ENCODE measurements at places on chromosomes 2 and 18.

GRCh38 chr2:36455788-36456187, 100.2 kb downstream of the CRIM1 start:
- no peaks in the 10 kb centered on the region for H3K27me3 ChIP-seq
- H3K4me3 ChIP-seq = no peak overlapping the region
- no peak for DNase-seq
- peaks cover 73% of the 10 kb centered on the region for H3K36me3 ChIP-seq
- H3K27ac ChIP-seq = peak overlapping the region; percentile 69
- H3K4me1 ChIP-seq = peaks cover 97% of the 10 kb centered on the region

GRCh38 chr18:42778024-42778423, 337.5 kb downstream of the RIT2 start:
- DNase-seq = no peak
- H3K27me3 ChIP-seq = no peaks in the 10 kb centered on the region
- no peak overlapping the region for H3K4me3 ChIP-seq
- no peak overlapping the region for H3K27ac ChIP-seq
- no peaks in the 10 kb centered on the region for H3K36me3 ChIP-seq
- H3K4me1 ChIP-seq = no peaks in the 10 kb centered on the region

GRCh38 chr2:111534910-111535352, 349.1 kb downstream of the ANAPC1 start:
- peak; percentile 54 for DNase-seq
- no peaks in the 10 kb centered on the region for H3K36me3 ChIP-seq
- H3K4me3 ChIP-seq = no peak overlapping the region
- H3K4me1 ChIP-seq = peaks cover 17% of the 10 kb centered on the region
- peak overlapping the region; percentile 41 for H3K27ac ChIP-seq

GRCh38 chr2:56580242-56580641, 396.5 kb downstream of the CCDC85A start:
- no peaks in the 10 kb centered on the region for H3K27me3 ChIP-seq
- H3K4me1 ChIP-seq = peaks cover 18% of the 10 kb centered on the region
- peak overlapping the region; percentile 62 for H3K27ac ChIP-seq
- peak; percentile 65 for DNase-seq

- DNase-seq = no peak
- no peaks in the 10 kb centered on the region for H3K36me3 ChIP-seq
- H3K4me1 ChIP-seq = peaks cover 9% of the 10 kb centered on the region
- H3K4me3 ChIP-seq = no peak overlapping the region
- peaks cover 4% of the 10 kb centered on the region for H3K27me3 ChIP-seq
These were observed 14.1 kb upstream of the CYS1 start for GRCh38 chr2:10094271-10094814.

DNA sequence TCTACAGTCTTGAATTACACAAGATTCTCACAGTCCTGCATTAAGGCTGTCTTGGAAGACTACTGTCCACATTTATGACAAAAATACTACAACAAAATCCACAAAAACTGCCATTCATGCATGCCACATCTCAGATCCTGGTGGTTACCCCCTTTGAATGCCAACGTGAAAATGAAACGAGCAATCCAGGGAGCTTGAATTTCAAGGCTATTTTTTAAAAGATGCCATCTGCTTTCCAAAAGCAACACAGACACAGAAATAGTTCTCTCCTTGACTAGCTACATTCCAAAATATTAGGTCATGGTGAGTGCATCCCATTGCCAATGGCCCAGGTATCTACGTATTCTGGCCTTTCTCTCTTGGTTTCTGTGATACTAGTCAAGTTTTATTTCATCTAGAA, 36.3 kb downstream of the IRS1 start:
- peaks cover 38% of the 10 kb centered on the region for H3K36me3 ChIP-seq
- no peak overlapping the region for H3K27ac ChIP-seq
- no peak overlapping the region for H3K4me3 ChIP-seq

- H3K27me3 ChIP-seq = no peaks in the 10 kb centered on the region
- H3K4me3 ChIP-seq = no peak overlapping the region
- H3K4me1 ChIP-seq = no peaks in the 10 kb centered on the region
- no peaks in the 10 kb centered on the region for H3K36me3 ChIP-seq
These were observed 36.5 kb downstream of the SLC25A52 start for GRCh38 chr18:31723990-31724711.

DNA sequence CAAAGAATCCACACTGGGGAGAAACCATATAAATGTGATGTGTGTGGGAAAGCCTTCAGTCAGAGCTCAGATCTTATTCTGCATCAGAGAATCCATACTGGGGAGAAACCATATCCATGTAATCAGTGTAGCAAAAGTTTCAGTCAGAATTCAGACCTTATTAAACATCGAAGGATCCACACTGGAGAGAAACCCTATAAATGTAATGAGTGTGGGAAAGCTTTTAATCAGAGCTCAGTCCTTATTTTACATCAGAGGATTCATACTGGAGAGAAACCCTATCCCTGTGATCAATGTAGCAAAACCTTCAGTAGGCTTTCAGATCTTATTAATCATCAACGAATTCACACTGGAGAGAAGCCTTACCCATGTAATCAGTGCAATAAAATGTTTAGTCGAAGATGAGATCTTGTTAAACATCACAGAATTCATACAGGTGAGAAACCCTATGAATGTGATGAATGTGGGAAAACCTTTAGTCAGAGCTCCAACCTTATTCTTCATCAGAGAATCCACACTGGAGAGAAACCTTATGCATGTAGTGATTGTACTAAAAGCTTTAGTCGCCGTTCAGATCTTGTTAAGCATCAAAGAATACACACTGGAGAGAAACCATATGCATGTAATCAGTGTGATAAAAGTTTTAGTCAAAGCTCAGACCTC, 16.7 kb upstream of the ZSCAN30 start:
- no peaks in the 10 kb centered on the region for H3K4me1 ChIP-seq
- H3K4me3 ChIP-seq = no peak overlapping the region
- DNase-seq = no peak
- no peaks in the 10 kb centered on the region for H3K27me3 ChIP-seq

GRCh38 chr2:183998041-183998796, 600.1 kb upstream of the ZNF804A start:
- no peaks in the 10 kb centered on the region for H3K4me1 ChIP-seq
- no peaks in the 10 kb centered on the region for H3K27me3 ChIP-seq

GRCh38 chr18:12741351-12741750, 38.5 kb downstream of the PSMG2 start:
- no peaks in the 10 kb centered on the region for H3K27me3 ChIP-seq
- no peaks in the 10 kb centered on the region for H3K36me3 ChIP-seq
- peak; percentile 78 for DNase-seq
- H3K27ac ChIP-seq = peak overlapping the region; percentile 59

- no peak overlapping the region for H3K4me3 ChIP-seq
- H3K4me1 ChIP-seq = peaks cover 22% of the 10 kb centered on the region
- DNase-seq = no peak
- H3K27me3 ChIP-seq = no peaks in the 10 kb centered on the region
- H3K36me3 ChIP-seq = no peaks in the 10 kb centered on the region
- no peak overlapping the region for H3K27ac ChIP-seq
These were observed 31.5 kb downstream of the TRABD2A start for GRCh38 chr2:84849271-84849952.

- no peaks in the 10 kb centered on the region for H3K27me3 ChIP-seq
- peaks cover 22% of the 10 kb centered on the region for H3K36me3 ChIP-seq
- peaks cover 32% of the 10 kb centered on the region for H3K4me1 ChIP-seq
- H3K27ac ChIP-seq = no peak overlapping the region
- H3K4me3 ChIP-seq = peak overlapping the region; percentile 71
These were observed 1.2 kb downstream of the IDH1 start for GRCh38 chr2:208253600-208254117.

DNA sequence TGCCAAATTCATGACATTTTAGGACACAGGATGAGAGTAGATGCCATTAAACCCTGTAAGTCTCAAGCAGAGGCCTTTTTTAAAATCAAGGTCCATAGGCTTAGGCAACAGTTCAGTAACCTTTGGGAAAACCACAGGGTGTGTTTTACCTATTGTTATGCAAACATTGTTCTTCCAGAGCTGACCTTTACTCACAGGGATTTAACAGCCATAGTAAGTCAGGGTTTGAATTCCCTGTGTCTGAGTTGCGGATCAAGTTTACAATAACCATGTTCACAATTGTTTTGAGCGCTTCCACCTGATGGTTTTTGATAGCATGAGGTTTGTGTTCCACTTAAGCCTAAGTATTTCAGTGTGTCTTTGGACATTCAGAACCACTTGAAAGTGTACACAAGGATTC, 160.1 kb upstream of the BOD1L2 start:
- DNase-seq = no peak
- H3K4me3 ChIP-seq = no peak overlapping the region
- H3K36me3 ChIP-seq = no peaks in the 10 kb centered on the region
- H3K4me1 ChIP-seq = no peaks in the 10 kb centered on the region
- no peaks in the 10 kb centered on the region for H3K27me3 ChIP-seq

- H3K4me3 ChIP-seq = no peak overlapping the region
- no peak for DNase-seq
- H3K4me1 ChIP-seq = peaks cover 25% of the 10 kb centered on the region
- no peaks in the 10 kb centered on the region for H3K27me3 ChIP-seq
- H3K27ac ChIP-seq = no peak overlapping the region
These were observed 24.0 kb downstream of the PKDCC start for GRCh38 chr2:42071791-42072190.

GRCh38 chr2:217826520-217826919, 176.3 kb downstream of the TNS1 start:
- DNase-seq = no peak
- no peak overlapping the region for H3K4me3 ChIP-seq
- peaks cover 3% of the 10 kb centered on the region for H3K36me3 ChIP-seq
- H3K4me1 ChIP-seq = no peaks in the 10 kb centered on the region
- no peak overlapping the region for H3K27ac ChIP-seq
- H3K27me3 ChIP-seq = no peaks in the 10 kb centered on the region

GRCh38 chr2:9808334-9809063, 34.8 kb upstream of the TAF1B start:
- H3K27me3 ChIP-seq = no peaks in the 10 kb centered on the region
- no peak overlapping the region for H3K27ac ChIP-seq
- peaks cover 24% of the 10 kb centered on the region for H3K4me1 ChIP-seq
- no peak overlapping the region for H3K4me3 ChIP-seq

- no peaks in the 10 kb centered on the region for H3K36me3 ChIP-seq
- no peak overlapping the region for H3K4me3 ChIP-seq
- DNase-seq = no peak
- H3K27me3 ChIP-seq = no peaks in the 10 kb centered on the region
- no peak overlapping the region for H3K27ac ChIP-seq
These were observed 145.3 kb upstream of the MEX3C start for GRCh38 chr18:51342815-51343214.

DNA sequence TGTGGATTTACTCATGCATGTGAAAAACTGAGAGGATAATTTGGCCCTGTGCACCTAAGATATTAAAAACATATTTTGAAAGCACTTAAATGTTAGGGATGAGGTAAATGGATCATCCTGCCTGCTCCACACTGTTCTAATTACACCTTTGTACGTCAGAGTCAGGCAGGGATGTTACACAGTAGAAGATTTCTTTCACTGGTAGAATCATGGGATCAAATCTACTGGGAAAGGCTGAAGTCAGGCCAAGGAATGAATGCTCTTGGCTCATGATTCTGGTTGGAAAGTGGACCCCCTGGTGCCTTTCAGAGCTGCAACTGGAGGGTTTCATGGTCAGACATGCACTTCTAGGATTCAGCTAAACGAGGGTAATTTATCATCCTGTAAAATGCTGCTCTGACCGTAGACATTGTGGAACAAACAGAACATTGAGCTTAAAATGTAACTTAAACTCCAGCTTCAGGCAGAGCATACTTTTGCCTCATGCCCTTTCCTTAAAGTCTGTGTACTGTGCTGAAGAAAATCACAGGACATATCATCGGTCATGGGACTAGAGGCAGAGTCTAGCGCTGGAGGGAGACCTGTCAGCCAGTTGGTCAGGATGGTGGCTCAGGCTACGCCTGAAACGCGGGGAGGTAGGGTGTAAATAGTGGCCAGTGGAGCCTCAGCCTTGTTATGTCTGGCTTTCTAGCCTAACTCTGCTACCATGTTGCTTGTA, 4.9 kb downstream of the KCNE4 start:
- H3K4me1 ChIP-seq = peaks cover 49% of the 10 kb centered on the region
- no peaks in the 10 kb centered on the region for H3K36me3 ChIP-seq
- H3K27me3 ChIP-seq = no peaks in the 10 kb centered on the region

- DNase-seq = no peak
- H3K36me3 ChIP-seq = no peaks in the 10 kb centered on the region
- H3K4me3 ChIP-seq = no peak overlapping the region
- H3K27me3 ChIP-seq = no peaks in the 10 kb centered on the region
- H3K27ac ChIP-seq = no peak overlapping the region
These were observed 23.4 kb downstream of the PSTPIP2 start for GRCh38 chr18:46048641-46049040.

DNA sequence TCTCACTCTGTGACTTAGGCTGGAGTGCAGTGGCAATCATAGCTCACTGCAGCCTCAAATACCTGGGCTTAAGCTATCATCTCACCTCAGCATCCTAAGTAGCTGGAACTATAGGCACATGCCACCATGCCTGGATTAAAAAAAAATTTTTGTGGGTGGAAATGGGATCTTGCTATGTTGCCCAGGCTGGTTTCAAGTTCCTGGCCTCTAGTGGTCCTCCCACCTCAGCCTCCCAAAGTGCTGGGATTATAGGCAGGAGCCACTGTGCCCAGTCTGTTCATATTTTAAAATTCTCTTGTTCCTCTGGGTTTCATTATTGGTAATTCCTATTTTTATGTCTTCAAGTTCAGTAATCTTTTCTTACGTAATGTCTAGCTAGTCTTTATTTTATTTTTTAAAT, 25.5 kb upstream of the RAB31 start:
- H3K36me3 ChIP-seq = no peaks in the 10 kb centered on the region
- no peak overlapping the region for H3K4me3 ChIP-seq
- peaks cover 25% of the 10 kb centered on the region for H3K4me1 ChIP-seq

- peak; percentile 62 for DNase-seq
- peaks cover 4% of the 10 kb centered on the region for H3K4me1 ChIP-seq
- no peak overlapping the region for H3K27ac ChIP-seq
- no peaks in the 10 kb centered on the region for H3K27me3 ChIP-seq
These were observed 8.9 kb downstream of the GAREM1 start for GRCh38 chr18:32461709-32462272.

DNA sequence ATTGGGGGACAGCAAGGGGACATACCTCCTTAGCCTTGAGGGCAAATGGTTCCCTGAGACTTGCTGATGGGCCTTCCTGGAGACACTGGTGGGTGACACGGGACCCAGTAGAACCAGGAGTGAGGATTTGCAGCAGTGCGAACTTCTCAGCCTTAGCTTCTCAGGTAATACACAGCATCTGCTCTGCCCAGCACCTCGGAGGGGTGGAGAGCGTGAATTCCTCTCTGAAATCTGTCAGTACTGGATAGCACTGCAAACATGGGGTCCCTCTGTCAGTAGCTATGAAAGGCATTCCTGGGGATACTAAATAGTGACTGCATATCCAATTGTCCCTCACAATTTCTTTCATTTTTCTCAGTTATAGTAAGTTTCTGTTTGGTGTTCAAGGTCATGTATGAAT, 151.7 kb downstream of the GBX2 start:
- no peak overlapping the region for H3K27ac ChIP-seq
- DNase-seq = no peak
- no peaks in the 10 kb centered on the region for H3K27me3 ChIP-seq
- peaks cover 15% of the 10 kb centered on the region for H3K4me1 ChIP-seq
- H3K36me3 ChIP-seq = peaks cover 13% of the 10 kb centered on the region

Data from SJSA1 (cell line).